HFF-Myc (cell line): ENCODE measurements at places on chromosomes 2 and 18.

GRCh38 chr2:159275111-159275510, 11.4 kb downstream of the WDSUB1 start:
- no peak for DNase-seq

GRCh38 chr2:190158798-190159434, 96.4 kb upstream of the MSTN start:
- no peak for DNase-seq

- peak; percentile 11 for DNase-seq
Observed at GRCh38 chr2:86274918-86275275, 62.5 kb downstream of the REEP1 start.

DNA sequence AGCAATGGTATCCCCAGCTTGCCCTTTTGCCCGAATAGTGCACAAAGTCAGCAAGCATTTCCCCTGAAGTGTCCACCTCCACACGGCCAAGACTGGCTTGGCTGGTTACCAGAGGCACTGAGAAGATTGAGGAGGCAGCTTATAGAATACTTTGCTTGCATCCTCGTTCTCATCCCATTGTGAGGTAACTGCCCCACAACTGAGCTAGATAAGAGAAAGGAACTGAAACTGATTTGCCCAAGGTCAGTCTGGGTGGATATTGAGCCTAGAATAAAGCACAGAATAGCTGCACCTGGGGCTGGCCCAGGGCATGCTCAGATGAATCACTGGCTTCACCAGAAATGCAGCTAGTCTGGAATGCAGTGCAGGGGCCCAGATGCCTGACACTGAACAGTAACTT, 32.7 kb upstream of the MAP4K3 start:
- DNase-seq, result peak; percentile 40

- no peak for DNase-seq
Observed at GRCh38 chr18:30987467-30988241, 54.9 kb downstream of the DSC3 start.

DNA sequence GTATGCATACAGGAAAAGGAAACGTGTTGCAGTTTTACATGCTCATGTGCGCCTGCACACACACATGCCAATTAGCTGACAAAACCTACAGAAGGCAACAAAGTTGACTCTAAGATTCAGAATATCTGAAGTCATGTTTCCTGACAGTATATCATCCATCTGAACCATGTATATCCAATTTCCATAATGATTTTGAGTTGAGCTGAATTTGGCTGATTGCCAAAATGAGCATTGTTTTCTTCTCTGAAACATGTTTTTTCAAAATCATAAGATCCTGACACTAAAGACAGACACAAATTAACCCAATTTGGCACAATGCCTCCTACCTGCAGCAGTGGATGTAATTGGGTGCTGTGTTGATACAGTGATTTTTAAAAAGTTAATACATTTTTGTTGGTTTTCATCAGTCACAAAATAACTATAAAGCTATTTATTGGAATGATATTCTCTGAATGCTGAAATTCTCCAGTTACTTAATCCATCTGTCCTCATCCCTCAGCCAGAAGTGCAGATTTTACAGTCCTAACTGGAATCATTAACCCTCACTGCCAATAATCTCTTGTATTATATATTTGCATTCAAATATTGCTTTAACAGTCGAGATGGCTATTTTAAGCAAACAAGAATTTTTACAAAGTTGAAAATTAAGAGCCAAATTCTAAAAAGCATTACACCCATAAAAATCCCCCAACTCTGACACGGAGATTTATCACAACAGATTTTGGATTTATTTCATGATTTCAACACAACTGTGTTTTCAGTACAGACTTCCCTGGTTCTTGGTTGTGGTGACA, 161.7 kb upstream of the LMAN1 start:
- DNase-seq, result no peak

- DNase-seq, result no peak
Observed at GRCh38 chr2:55099878-55100820, 49.9 kb upstream of the RTN4 start.

GRCh38 chr2:239269173-239269885, 131.5 kb downstream of the HDAC4 start:
- DNase-seq, result no peak

- no peak for DNase-seq
Observed at GRCh38 chr2:236168110-236169080, at the start of gene GBX2. Gene GBX2 (minus strand): TSS chr2:236168386. CDS start chr2:236167971, 415 bp downstream.

DNA sequence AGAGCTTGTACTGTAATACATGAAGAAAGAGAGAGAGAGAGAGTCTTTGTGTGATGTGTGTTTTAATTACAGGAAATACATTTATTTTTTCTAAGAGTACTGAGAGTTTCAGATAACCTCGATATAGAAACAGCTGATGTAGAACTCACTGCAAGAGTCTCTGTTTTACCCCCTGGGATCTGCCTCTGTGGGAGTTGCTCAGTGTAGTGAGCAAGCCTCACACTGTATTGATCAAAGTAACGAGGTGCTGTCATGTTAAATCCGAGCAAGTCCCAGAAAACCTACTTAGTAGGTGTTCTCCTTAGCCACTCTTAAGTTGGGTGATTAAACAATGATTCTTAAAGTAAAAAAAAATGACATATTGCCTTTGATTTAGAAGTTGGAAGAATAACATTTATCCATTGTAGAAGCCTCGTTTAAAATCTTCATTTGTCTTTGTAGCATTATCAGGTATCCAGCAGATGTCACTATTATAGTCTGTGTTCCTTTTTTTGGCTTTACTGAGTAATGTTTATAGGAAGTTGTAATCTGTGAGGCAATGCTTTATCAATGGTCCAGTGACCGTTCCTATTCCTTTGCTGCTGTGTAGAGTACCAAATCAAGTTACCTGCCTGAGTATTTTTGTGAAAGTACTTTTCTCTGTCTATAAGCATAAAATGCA, 219.0 kb downstream of the MYO3B start:
- no peak for DNase-seq

- DNase-seq, result no peak
Observed at GRCh38 chr2:174516501-174517378, 29.9 kb upstream of the GPR155 start.

DNA sequence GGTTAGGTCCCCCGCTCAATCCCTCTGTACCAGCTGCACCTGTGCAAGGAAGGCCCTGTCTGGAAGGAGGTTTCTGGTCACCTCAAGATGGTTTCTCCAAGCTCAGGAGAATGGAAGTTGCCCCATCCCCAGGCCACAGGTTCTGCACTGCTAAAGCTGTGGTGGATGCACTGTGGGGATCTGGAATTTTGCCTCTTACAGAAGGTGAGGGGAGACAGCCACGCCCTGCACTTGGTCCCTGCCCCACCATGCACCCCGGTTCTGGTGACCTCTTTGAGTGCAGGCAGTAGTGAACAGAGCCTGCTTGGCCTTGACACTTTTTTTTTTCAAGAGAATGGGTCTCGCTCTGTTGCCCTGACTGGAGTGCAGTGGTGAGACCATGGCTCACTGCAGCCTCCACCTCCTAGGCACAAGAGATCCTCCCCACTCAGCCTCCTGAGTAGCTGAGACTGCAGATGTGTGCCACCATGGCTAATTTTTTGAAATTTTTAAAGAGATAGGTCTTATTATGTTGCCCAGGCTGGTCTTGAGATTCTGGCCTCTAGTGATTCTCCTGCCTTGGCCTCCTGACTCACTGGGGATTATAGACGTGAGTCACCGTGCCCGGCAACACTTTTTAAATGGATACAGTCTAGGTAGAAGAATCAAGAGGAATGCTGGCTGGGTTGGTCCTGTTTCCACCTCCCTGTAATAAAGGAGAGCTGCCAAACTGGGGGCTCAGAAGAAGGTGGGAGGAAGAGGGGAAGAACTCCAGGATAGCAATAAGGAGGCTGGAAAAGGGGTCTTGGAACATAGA, 5.8 kb upstream of the NT5DC4 start:
- no peak for DNase-seq

DNA sequence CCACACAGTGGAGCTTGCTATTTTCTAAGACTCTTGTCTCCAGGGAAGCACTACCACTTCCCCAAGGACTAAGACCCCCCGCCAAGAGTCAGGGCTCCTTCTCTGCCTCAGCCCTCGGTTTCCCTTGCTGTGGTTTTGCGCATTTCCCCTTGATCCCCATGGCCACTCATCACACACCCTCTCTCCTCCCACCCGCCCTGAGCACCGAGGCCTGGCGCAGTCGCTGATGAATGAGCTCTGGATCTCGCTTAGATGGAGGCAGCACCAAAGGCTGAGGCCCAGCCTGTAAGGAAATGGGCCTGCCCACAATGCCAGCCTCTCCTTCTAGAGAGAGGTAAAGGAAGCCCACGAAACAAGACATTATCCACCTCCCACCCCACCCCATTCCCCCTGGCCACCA, 96.9 kb downstream of the TNS1 start:
- no peak for DNase-seq

DNA sequence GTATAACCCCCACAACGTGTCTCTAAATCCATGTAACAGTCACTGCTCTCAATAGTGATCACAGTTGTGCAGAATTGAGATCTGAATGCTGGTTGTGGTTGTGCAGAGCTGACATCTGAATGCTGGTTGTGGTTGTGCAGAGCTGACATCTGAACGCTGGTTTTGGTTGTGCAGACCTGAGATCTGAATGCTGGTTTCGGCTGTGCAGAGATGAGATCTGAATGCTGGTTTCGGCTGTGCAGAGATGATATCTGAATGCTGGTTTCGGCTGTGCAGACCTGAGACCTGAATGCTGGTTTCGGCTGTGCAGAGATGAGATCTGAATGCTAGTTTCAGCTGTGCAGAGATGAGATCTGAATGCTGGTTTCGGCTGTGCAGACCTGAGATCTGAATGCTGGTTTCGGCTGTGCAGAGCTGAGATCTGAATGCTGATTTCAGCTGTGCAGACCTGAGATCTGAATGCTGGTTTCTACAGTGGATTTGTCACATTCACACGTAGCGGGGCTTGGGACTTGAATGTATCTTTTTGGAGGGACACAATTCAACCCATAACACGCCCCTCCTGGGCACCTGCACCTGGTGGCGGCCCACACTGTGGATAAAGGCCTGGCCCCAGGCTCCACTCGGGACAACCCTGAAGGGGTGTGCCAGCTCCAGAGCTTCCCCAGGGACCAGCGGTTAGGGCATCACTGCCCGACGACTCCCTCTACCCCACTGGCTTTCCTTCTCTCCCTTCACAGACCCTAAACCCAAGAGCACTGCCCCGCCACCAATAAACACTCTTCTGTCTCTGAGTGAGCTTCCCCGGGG, 51.1 kb upstream of the SLC66A3 start:
- no peak for DNase-seq

DNA sequence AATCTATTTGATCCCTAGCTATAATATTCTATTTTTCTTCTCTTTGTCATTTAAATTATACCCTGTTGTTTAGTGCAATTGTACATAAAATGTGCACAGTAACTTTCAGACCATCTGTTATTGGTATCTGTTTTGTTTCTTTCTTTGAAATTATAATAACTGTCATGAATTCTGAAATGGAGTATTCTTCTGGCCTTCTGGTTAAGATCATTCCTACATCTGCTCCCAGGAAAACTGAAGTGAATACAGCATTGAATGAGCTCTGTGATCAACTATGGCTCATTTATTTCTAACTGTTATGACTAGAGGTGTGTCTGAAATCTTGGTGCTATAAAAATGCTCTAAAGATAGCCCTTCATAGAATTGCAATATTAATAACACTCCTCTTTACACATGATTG, 788.4 kb upstream of the TMEFF2 start:
- DNase-seq, result no peak

DNA sequence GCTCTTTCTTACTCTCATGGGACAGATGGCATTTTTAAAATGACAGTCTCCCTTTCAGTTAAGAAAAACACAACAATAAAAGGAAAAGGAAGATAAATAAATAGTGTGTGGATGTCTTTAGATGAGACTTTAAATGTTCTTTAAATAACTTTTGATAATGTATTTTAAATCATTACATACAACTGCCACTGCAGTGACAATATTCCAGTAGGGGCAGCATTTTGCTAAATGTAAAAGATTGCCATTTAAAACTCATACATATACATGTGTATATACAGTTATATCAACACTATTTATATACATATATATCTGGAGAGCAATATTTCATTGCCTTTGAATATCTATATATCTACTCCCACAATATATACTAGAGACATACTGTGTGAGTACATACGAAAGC, 90.7 kb downstream of the INO80D start:
- no peak for DNase-seq

DNA sequence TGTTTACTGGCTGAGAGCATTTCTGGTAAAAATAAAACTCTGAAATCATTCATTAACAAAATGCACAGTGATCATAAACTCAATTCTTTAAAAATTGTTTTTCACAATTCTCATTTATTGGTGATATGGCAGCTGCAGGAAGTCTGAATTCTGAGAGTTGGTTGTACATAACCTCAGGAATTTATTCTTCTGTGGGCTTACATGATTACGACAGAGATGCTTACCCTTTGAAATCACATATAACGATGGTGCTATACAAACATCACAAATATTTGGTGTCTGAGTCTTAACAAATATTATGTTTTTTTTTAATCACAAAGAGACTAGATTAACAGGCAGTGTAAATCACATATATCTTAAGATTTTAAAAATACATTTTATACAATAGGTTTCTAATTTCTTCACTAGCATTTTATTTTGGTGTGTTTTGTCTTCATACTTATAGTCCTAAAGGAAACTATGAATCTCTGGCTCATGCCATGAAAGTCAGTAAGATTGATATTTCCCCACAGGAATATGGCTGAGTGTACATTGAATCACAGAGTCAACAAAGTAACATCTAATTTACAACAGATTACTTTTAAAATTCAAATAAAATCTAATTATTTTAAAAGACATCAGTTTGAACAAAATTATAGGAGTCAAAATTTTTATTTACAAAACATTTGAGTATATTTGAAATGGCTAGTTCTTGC, 318.8 kb upstream of the THUMPD2 start:
- DNase-seq, result no peak

GRCh38 chr2:208496129-208496528, 89.5 kb downstream of the PTH2R start:
- no peak for DNase-seq

DNA sequence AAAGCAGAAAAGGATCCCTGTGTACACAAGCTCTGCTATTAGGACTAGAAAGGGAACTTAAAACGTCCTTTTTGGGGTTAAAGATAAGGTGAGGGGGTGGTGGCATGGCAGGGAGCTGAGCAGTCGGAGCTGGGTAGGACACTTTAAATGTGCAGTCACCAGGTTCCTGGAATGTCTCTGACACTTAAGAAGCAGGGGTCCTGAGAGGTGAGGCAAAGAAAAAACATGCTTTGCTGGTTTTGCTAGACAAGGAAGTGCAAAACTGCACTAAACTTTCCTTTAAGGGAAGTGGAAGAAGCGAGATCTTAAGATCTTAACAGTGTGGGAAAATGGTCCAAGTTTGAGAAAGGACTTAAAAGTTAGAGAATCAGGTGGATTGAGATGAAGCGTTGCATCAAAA, 99.5 kb upstream of the MAP3K20 start:
- no peak for DNase-seq

- DNase-seq, result no peak
Observed at GRCh38 chr2:99598441-99598840, 108.6 kb upstream of the REV1 start.
